ENCODE measurements at places on chromosomes 12 and 14.
A peak's percentile ranks its signal among the peaks of the same experiment; 100 is the strongest.

DNA sequence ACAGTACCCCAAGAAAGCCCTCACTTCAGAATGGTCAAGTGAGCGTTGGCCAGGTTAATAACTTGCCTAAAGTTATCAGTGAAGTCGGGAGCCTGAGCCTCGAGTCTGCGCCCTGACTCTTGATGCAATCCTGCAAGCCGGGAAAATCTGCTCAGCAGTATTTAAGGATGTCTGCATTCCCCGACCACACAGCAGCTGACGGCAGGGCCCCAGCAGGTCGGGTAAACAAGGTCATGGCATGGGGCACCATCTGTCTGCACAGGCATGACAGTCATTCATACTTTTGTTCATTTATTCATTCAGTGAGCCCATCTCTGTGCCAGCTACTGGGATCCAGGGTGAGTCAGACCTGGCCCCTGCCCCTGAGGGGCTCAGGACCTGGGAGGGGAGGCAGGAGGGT lies 11.1 kb downstream of the ABCB9 start:
- no peak for DNase-seq

DNA sequence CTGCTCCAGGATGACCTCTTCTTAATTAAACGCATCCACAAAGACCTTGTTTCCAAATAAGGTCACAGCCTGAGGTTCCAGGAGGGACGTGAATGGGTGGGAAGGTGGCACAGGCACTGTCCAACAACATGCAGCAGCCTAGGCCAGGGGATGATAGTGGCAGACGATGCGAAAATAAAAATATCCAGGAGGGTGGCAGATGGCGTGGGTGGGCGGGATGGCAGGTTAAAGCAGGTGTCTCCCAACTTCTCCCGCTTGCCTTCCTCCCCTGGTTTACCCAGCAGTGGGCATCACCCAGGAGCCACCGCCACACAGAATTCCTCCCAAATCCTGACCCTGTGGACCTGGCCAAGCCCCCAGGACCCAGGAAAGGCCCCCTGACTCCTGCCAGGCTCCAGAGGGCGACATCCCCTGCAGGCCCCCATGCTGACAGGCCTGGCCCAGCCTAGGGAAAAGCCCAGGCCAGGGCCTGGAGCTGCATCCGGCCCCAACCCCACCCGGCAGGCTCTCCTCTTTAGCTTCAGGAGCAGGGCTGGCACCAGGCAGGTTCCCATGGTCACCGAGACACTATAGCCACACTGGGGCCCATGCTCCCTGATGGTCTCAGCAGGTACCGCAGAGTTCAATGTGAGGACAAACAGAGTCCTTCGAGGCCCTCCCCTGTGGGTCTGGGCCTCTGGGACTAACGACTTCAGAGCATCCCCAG lies 9.7 kb downstream of the NCOR2 start:
- DNase-seq = no peak

DNA sequence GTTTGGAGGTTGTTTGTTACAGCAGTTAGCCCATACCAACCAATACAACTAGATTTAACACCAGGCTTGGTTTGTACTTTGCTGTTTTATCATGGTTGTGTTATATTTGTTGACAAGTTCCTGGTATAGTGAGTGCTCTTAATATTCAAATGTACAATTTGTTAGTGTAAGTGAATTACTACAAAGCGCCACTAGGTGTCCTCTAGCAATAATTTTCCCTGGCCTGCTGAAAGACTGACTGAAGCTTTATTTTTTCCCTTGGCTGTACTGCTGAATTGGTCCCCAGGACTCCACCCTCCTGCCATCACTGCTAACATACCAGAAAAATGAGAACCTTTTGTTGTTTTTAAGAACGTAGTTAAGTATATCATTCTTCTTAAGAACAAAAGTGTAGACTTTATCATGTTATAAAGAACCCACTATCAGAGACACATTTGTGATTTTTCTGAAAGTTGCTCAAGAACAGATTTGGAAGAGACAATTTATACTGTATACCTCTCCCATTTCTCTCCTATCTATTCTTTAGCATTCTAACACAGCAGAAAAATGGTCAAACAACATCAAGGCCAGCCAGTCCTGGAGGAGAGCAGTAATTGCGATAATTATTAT lies 75.3 kb upstream of the FAR2 start:
- DNase-seq = peak; percentile 21

DNA sequence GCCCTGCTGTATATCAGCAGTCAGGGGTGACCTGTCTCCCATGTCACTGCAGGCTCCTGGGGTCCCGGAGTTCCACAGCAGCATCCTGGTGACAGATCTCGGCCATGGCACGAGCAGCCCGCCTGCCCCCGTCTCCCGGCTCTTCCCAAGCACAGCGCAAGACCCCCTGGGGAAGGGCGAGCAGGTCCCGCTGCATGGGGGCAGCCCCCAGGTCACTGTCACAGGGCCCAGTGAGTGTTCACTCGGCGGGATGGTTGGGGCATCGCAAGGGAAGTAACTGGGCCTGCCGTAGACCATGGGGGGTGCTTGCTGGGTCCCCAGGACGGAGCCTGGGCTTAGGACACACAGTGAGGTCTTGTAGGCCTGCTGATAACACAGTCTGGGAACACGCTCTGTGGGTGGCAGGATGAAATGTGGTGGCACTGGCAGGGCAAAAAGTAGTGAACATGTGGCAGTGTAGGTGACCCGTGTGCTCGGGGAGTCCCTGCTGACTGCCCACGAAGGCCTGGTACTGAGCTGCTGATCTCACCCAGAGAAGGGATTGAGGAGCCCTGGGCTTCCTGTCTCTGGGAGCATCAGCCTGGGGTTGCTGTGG lies 38.5 kb downstream of the IL31 start:
- DNase-seq = no peak

DNA sequence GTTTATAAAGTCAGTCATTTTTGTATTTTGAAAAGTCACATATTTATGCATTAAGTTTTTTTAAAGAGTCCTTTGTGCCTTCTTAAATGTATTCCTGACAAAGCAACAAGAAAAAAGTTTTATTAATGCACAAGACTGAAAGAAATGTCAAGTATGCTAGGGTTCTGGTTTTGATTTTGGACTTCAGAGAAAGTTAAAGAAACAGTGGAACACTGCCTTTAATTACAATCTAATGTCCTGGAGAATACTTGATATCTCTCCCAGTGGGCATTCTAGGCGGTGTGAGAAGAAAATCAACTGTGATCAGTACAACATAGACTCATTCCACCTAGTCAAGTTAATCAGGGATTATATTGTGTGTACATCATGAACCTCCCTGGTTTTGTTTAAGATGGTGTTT lies 49.9 kb downstream of the PRICKLE1 start:
- no peak for DNase-seq

- no peak for DNase-seq
Observed at GRCh38 chr12:105267711-105268110, 31.7 kb upstream of the APPL2 start.

- DNase-seq = no peak
Observed at GRCh38 chr14:105422695-105423487, 3.3 kb downstream of the MTA1 start.

DNA sequence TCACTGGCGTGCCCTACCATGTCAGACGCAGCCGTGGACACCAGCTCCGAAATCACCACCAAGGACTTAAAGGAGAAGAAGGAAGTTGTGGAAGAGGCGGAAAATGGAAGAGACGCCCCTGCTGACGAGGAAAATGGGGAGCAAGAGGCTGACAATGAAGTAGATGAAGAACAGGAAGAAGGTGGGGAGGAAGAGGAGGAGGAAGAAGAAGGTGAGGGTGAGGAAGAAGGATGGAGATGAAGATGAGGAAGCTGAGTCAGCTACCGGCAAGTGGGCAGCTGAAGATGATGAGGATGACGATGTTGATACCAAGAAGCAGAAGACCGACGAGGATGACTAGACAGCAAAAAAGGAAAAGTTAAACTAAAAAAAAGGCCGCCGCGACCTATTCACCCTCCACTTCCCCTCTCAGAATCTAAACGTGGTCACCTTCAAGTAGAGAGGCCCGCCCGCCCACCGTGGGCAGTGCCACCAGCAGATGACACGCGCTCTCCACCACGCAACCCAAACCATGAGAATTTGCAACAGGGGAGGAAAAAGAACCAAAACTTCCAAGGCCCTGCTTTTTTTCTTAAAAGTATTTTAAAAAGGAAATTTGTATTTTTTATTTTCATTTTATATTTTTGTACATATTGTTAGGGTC lies 13.2 kb downstream of the TRIP11 start:
- DNase-seq = no peak

DNA sequence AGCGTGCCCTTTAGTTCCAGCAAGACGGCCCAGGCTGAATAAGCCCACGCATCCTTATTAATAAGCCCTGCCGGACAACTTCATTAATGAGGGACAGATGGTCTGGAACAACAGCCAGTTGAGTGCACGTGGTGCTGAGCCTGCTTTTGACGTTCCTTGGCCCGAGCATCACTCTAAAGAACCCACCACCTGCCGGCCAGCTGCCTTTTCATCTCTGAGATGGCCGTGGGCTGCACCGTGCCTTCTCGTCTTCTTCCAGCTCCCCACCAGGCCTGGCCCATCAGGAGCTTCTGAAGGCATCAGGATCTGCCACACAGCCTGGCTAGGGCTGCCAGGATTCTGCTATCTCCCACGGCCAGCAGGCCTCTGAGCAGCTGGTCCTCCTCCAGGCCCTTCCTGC lies 80.0 kb downstream of the AACS start:
- DNase-seq = no peak

DNA sequence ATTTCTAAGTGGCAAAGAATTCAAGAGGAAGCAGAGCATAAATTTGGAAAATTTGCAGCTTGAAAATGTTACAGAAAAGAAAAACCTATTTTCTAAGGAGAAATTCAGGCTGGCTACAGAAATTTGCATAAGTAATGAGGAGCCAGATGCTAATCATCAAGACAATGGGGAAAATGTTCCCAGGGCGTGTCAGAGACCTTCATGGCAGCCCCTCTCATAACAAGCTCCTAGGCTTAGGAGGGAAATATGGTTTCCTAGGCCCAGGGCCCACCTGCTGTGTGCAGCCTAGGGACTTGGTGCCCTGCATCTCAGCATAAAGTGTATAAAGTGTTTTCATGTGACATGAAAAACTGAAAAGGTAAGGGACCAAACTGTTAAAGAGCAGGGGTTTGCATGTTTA lies 1796.3 kb upstream of the FLRT2 start:
- DNase-seq = no peak

- DNase-seq = no peak
Observed at GRCh38 chr12:25286837-25287236, 36.1 kb upstream of the KRAS start.

DNA sequence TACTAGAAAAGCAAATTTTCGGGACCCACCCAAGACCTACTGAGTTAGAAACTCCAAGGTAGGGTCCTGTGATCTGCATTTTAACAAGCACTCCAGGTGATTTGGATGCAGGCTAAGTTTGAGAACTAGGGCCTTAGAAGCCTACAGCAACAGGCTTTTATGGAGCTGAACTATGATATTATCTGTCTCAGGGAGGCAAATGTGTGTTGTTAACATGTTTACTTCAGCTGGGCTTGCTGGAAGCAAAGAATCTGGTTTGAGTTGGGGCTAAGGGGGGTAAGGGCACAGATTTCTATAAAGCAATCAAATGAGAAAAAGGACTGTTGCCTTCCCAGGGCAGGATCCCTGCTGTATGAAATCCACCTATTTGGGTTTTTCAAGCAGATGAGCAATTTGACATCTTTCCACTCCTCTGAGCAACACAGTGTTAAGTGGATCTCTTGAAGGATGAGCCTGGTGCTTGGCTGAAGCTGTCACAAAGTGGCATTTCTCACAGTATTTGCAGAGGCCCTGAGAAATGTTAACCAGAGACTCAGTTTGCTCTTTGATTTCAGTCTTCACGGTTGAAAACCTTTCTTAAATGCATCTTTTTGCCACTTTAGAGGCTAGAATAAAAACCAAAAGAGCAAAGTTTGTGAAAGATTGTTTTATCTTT lies 36.2 kb upstream of the SOCS2 start:
- no peak for DNase-seq

- no peak for DNase-seq
Observed at GRCh38 chr14:99968941-99969340, 96.3 kb upstream of the EVL start.

- DNase-seq = no peak
Observed at GRCh38 chr14:102602421-102603292, 10.2 kb downstream of the RCOR1 start.

- no peak for DNase-seq
Observed at GRCh38 chr12:54662026-54662425, 13.9 kb upstream of the DCD start.

DNA sequence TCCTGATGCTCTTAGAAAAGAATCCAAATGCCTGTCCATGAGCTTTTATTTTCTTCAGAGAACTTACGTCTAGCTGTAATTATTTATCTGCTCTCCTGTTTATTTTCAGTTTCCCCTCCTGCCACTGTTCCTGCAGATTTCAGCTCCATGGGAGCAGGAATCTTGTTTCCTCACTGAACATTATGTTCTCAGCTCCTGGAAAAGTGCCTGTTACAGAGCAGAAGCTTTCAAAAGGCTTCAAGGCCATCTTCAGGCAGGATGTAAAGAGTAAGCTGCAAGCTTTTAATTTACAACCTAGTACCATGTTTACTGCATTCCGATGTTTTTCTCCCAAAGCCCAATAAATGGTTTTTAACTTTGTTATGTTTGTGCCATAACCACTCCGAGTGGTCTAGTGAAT lies 98.4 kb upstream of the BTG1 start:
- no peak for DNase-seq

GRCh38 chr14:50816395-50817047 lies 14.4 kb downstream of the NIN start:
- peak; percentile 11 for DNase-seq

DNA sequence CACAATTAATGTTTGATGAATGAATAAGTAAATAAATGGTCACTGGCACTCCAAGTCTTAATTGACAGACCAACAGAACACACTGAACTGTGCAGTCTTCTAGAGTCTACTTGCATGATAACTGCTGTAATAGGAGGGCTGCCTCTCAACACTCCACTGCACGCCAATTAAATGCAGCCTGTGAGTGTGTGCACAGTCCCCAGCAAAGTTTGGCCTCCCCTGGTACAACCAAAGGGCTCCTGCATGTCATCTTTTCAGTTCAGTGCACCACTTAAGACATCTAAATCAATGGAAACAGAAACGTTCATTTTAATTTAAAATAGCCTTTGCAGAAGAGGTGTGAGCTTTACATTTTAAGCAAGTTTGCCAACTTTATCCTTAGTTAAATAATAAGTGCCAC lies 121.7 kb upstream of the USP15 start:
- no peak for DNase-seq

DNA sequence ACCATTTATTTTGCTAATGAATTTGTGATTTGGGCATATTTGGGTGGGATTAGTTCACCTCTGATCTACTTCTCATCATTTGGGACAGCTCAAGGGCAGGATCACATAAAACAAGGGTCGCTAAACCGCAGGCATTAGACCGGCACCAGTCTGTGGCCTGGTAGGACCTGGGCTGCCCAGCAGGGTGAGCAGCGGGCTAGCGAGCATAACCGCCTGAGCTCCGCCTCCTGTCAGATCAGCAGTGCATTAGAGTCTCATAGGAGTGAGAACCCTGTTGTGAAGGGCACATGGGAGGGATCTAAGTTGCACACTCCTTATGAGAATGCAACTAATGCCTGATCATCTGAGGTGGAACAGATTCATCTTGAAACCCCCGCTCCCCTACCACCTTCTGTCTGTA lies 785.3 kb downstream of the TRHDE start:
- DNase-seq = no peak

DNA sequence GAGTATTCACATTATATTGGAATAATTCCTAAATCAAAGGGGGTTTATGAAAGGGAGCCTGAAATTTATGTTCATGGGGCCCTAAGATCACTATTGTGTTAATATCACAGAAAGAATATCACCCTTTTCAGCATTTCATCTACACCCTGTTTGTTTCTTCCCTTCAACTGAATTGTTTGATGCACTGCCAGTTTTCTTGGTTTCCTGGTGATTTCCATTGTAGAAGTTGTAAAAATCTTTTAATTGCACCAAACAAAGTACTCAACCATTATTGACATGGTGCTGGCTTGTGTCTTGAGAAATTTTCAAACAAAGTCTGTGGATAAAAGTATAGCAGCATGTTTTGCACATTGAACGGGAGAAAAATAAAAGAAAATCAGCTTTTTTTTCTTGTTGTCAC lies 154.8 kb upstream of the PRKD1 start:
- no peak for DNase-seq

Measured in Calu3 (cell line).